Brain microvascular endothelial cell (primary cell): ENCODE measurements at places on chromosomes 1 and 21.

DNA sequence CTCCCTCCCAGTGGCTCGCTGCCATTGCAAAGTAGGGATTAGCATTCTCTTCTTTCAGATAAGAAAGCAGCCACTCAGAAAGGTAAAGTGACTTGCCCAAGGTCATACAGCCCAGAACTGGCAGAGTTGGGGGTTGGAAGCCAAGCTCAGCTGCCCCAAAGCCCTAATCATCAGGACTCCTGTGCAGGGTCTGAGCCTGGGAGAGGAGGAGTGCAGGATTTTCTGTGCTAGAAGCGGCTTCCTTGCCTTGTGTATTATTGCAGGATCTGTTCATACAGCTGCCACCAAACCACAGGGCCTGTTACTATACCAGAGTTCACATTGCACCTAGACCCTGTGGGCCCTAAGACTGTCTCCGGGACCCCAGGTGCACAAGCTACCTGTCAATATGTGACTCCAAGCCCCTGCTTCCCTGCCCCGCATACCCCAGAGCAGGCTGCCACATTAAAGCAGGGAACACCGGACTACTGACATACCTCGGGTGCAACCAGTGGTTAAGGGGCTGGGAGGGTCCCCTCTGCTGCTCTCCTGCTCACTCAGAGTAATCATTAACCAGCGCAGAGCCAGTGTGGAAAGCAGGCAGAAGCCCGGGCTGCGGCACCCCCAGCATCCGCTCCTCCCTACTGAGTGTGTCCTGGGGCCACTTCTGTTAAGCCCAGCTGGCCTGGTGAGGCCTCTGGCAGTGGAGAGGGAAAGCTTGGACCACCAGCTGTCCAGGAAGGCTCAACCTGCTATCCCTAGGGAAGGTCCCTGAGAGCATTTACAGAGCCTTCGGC is 15.8 kb downstream of the HSPG2 start:
- DNase-seq = no peak

GRCh38 chr1:203210988-203211387 is 18.5 kb downstream of the CHIT1 start:
- no peak for DNase-seq

GRCh38 chr1:208206092-208206698 is 38.0 kb downstream of the PLXNA2 start:
- DNase-seq = no peak

GRCh38 chr1:162081316-162081715 is 11.8 kb downstream of the NOS1AP start:
- DNase-seq = no peak

DNA sequence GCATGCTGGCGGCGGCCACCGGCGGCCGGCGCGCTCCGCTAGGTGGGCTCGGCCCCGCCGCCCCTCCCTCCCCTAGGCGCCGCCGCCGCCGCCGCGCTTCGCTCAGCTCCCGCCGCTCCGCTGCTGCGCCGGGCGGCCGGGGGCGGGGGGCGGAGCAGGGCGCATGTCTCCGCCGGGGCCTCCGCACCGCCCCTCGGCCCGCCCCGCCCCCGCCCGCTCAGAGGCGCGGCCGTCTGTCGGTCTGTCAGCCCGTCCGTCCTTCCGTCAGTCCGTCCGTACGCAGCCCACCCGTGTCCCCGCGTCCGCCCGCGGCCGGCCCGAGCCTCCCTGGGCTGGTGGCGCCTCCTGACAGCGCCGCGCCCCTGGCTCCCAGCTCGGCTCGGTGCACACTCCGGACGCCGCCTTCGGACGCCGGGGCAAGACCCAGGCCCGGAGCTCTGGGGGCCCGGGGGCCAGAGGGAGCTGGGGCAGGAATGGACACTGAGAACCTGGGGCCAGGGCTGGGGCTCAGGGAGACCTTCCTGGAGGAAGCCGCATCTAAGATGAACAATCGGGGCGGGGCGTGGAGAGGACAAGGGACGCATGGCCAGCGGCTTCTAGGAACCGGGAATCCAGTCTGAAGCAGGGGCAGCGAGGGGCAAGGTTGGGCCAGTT is at the start of gene GPR153:
TSS of gene GPR153 (minus strand) at position 138 of the 654 bp plus-strand sequence. CDS start 6,193 bp downstream, outside the sequence.
- DNase-seq = no peak

- no peak for DNase-seq
Observed at GRCh38 chr1:239538239-239538988, 152.0 kb downstream of the CHRM3 start.

DNA sequence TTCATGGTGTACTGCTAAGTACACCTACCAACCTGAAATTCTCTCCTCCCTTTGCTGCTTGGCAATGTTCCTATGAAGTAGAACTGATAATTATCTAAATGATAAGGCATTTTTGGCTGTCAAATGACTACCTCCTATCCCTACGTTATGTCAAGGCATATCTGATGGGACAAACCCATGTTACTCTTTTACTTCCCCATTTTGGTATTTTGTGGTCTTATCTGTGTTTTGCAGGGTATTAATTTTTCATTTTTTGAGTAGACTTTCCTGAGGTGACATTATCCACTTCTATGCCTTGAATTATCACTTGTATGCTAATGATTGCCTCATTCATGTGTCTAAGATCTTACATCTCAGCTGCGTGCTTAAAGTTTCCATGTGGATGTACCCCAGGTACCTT is 499.6 kb upstream of the B3GALT2 start:
- no peak for DNase-seq

GRCh38 chr1:159015440-159015909 is 5.8 kb downstream of the IFI16 start:
- DNase-seq = peak; percentile 93

DNA sequence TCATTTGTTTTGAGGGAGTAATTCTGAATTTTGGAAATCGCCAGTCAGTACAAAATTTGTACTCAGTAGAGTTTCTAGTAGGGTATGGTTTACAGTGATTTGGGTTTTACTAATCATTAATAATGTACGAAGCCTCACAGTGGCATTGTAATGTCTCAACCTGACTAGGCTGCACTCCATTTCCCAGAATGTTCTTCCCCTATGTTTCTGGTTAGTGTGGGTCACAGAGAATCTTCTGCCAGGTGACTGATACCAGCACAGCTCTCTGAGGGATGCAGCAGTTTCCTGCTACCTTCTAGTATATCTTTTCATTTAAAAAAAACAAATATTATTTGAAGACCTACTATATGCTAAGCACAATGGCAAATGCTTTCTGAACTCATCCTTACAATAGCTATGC is 112.9 kb downstream of the PTPN14 start:
- DNase-seq = no peak

DNA sequence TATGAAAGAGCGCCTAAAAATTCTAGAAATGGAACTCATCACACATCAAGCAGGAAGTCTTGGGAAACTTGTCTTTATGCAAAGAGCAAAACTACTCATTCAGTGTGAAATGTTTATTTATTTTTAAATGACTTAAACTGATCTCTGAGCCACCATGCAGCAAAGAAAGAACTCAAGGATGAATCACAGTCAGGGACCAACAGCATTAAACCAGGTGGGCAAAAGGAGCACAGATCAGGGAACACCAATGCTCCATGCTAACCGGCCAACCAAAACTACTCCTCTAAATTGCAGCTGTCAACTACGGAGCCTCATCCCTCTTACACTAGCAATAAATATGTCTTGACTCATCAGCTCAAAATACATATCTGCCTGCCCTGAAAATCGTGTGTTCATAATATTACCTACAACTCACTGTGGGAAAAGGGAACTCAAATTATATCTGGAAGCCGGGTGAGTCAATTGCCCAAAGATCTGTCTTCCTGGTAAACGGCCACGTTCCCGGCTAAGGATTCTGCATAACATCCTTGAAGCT is 129.2 kb downstream of the PTPN14 start:
- DNase-seq = peak; percentile 91

GRCh38 chr1:12851779-12852178 is 3.3 kb upstream of the HNRNPCL1 start:
- DNase-seq = no peak

- no peak for DNase-seq
Observed at GRCh38 chr1:168210312-168210711, 15.5 kb upstream of the SFT2D2 start.

DNA sequence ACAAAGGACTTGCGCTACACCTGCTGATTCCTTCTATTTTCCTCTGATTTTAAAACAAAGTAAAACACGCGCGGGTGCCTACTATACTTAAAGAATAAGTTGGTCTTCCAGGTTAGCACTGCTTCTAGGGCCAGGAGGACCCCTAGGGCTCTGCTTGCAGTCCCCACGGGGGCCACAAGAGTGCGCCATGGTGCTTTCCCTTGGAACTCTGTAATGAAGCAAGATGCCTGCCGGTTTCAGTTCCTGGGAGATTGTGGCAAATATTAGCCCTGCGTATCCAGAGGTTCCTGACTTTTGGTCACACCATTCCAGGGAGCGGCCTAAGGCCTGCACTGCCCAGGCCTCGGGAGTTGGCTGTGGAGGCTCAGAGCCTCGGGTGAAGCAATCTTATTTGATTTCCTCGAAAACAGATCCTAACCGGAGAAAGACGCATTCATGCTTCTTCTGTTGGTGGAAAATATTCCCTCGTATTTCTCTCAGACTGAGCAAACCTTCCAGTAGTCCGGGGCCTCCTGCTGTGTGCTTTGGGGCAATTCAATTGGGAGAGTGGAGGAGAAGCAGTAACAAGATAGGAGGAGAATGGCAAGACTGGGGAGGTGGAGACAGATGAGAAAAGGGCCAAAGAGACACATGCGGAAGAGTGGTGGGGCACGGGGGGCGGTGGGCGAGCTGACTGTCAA is 25.3 kb downstream of the ADAM30 start:
- peak; percentile 83 for DNase-seq

DNA sequence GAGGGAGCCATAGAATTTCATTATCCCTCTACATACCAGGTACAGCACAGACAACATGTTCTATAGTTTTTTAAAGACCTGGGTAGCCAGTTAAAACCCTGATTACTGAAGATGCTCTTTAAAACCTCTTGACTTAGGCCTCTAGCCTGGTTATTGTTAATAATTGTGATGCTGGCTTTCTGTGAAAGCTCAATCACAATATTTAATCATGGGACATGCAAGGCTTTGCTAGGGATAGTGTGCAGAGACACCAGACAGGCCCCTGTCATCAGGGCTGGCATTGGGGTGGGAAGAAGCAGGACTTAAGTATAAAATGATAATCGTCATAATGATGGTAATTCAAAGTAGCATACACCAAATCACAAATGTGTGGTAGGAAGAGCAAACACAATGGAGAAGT is 274.4 kb downstream of the PTBP2 start:
- no peak for DNase-seq

DNA sequence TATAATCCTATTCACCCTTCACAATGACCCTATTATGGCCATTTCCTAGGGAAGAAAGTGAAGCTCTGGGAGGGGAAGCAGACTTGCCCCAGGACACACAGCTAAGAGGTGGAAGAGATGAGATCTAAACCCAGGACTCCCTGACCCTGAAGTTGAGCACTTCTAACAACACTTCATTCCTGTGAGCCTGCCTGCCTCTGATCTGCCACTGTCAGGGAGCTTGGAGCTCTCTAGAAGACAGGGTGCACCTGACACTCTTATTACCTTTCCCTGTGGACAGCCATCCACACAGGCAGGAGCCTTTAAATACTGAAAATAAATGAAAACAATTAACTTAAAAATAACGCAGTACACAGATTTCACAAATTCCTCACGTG is 599 bp downstream of the MKNK1 start:
- DNase-seq = no peak
